AML-193 (cell line): ENCODE measurements at places on chromosomes 3 and 15.
A peak's percentile ranks its signal among the peaks of the same experiment; 100 is the strongest.

DNA sequence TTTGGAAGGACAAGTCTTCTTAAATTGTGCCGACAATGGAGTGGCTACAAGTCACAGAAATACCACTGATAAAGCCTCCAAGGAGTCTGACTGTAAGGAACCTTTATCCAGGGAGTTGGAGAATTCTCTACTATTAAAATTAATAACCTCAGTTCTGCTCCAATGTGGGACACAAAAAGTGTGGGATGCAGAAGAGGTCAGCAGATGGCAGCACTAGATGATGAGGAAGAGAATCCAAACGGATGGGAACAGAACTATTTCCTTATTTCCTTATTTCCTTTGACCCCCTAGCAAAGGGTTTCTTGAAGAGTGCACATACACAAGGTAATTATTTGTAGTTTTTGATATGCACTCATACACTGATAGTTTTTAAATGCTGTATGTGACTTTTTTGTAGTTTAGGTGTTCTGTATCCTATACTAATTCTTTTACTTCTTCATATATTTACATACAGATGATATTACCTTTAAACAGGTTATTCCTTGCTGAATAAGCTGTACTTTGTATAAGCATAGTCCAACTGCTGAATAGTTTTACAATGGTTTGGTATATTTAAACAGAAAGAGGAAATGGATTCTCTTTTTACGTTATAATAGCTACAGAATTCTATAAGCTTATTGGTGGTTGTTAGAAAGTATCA, 25.6 kb upstream of the NLGN1 start:
- peak; percentile 16 for DNase-seq

GRCh38 chr15:98724048-98724447, 75.7 kb downstream of the IGF1R start:
- DNase-seq = no peak

GRCh38 chr15:60928970-60929369, 300.1 kb downstream of the RORA start:
- no peak for DNase-seq

DNA sequence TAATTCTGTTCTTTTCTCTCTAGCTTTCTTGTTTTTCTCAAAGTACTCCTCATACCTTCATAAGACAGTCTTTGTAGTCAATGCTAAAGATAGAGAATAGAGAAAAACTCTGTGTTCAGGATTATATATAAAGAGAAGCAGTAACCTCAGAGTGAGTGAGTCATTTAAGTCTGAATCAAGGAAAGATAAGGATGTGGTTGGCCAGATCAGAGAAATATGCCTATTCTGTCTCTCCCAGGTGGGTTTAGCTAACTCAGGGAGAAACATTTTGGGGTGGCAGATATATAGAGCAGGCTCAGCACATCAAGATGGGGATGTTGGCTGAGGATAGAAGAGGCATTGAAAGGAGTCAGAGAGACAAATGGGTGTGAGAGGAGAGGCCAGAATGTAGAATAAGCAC, 31.4 kb downstream of the GTF2E1 start:
- no peak for DNase-seq

GRCh38 chr3:145892869-145893268, 268.1 kb downstream of the PLOD2 start:
- no peak for DNase-seq

- no peak for DNase-seq
Observed at GRCh38 chr3:180447136-180447535, 154.8 kb upstream of the TTC14 start.

- no peak for DNase-seq
Observed at GRCh38 chr15:50452927-50453326, 28.7 kb downstream of the USP8 start.

GRCh38 chr15:97615114-97615513, 345.4 kb upstream of the ARRDC4 start:
- DNase-seq = no peak

GRCh38 chr15:73752806-73753193, 351 bp downstream of the INSYN1 start:
- no peak for DNase-seq

DNA sequence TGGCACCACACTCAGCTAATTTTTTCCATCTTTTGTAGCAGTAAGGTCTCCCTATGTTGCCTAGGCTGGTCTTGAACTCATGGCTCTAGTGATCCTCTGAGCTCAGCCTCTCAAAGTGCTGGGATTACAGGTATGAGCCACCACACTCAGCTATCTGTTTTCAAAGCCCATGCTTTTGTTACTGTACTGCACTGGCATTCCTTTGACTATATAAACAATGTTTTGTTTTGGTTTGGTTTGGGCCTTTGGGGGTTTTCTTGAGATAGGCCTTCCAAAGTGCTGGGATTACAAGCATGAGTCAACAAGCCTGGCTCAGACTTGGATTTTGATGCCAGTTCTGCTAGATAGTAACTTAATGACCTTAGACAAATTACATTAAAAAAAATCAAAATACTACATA, 89.7 kb upstream of the GK5 start:
- no peak for DNase-seq

DNA sequence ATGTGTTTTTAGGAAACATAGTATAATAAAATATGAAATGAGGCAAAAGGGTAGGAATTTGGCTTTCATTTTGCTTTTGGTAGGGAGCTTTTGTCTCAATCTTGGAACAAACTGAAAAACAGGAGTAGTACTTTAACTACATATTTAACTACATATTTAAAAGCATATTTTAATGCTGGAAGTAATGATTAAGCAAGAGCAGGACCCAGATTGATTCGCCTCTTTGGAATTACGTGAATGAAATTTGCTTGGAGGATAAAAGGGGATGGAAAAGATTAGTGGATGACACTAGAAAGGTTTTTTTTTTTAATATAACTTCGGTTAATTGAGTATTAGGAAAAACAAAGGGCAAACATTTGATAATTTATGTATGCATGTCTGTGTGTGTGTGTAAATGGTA, 11.2 kb upstream of the TMEM212 start:
- DNase-seq = no peak

- DNase-seq = no peak
Observed at GRCh38 chr3:10463533-10464434, 41.6 kb downstream of the ATP2B2 start.

DNA sequence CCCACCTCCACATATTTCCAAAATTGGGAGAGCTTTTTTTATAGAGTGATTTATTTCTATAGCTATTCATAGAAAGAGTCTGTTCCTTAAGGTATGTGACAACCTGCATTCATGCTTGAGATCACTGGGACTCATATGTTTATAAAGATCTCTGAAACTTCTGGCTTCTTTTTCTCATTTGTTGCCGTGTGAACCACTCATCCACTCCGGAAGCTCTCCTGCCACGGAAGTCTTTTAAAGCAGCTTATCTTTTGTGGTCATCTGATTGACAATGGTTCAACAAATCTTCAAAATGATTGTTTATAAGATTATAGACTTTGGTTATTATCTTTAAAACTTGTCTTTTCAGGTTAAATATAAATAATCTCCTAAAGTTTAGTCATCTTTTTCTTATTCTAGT, 260.5 kb downstream of the C3orf38 start:
- no peak for DNase-seq

- DNase-seq = no peak
Observed at GRCh38 chr3:34864011-34864410, 775.3 kb upstream of the ARPP21 start.

- DNase-seq = no peak
Observed at GRCh38 chr3:99602183-99602582, 36.2 kb upstream of the COL8A1 start.

GRCh38 chr15:93432474-93432873, 343.5 kb upstream of the RGMA start:
- no peak for DNase-seq

DNA sequence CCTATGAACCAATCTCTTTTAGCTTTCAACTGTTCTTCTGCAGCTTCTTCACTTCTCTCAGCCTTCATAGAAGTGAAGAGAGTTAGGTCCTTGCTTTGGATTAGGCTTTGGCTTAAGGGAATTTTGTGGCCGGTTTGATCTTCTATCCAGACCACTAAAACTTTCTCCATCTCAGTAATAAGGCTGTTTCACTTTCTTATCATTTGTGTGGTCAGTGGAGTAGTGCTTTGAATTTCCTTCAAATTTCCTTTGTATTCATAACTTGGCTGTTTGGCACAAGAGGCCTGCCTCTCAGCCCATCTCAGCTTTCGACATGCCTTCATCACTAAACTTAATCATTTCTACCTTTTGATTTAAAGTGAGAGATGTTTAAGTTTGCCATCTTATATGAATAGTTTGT, 21.7 kb downstream of the DZIP1L start:
- no peak for DNase-seq

DNA sequence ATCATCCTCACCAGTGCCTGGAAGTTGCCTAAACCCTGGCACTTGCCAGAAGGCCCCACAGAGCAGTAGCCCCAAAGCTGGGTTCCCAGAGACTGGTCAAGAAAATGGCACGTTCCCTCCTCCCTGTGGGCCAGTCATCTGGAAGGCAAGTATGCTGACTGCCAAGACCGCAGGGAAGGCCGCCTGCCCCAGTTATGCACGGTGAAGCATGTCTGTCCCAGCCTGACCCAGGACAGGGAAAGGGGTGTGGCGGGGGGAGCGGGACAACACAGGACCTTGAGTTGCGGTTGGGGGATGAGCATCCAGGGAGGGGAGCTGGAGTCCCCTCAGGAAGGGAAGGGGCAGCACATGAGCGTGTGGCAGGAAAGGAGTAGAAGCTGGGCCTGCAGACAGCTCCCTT, 33.0 kb downstream of the RBPMS2 start:
- DNase-seq = no peak

DNA sequence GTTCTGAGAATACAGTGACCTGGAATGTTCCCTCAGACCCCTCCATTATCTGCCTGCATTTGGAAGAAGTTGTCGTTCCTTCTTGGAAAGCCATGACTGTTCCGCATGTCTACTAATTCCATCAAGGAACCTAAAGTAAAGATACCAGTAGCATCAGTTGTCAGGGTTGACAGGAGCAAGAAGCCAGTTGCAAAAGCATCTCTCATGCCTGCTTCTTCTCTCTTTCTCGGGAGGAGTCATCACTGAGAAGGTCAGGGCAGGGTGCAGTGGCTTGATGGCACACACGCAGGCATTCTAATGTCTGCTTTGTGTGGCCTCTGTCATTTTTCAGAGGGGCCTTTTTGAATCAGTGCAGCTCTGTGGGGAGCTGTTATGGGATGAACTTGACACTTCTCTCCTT, 276.6 kb upstream of the TPM1 start:
- DNase-seq = no peak

- DNase-seq = no peak
Observed at GRCh38 chr3:128607710-128608048, 42.9 kb downstream of the RPN1 start.

DNA sequence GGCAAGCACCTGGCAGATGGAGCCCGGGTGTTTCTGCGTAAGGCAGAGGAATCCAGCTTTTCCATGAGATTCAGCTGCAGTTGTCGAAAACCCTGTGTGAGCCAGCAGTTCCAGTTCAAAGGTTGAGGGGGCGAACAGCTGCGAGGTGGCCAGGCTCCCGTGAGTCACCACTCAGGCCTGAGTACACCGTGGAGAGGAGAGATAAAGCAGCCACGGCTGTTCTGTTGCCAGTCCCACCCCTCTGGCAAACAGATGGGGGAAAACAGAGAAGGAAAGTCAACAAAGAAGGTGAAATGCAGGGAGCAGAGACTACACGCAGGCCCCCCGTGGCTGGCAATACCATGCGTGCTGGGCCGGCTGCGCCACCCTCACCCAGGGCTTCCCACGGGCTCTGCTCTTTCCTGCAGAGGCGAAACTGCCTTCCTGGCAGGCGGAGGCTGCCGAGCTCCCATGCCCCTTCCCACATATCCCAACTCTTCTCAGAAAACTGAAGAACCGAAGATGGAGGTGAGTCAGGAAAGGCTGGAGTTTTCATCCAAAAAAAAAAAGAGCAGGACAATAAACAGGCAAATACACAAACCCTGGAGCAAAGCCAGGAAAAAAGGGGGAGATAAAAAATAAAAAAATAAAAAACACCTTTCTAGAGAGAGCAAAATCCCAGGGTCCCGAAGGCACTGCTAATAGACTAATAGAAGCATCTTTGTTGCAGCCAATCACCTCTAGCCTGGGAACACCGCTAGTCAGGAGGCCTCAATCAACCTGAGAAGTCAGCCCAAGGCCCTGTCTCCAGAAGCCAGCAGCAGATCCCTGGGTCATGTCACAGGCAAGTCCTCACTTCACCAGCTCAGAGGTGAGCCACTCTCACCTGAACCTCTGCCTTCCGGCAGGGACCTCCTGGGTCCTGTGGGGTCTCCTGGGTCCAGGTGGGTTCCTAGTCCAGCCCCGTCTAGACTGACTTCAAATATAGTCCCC, 37.7 kb downstream of the FAM174B start:
- DNase-seq = no peak

DNA sequence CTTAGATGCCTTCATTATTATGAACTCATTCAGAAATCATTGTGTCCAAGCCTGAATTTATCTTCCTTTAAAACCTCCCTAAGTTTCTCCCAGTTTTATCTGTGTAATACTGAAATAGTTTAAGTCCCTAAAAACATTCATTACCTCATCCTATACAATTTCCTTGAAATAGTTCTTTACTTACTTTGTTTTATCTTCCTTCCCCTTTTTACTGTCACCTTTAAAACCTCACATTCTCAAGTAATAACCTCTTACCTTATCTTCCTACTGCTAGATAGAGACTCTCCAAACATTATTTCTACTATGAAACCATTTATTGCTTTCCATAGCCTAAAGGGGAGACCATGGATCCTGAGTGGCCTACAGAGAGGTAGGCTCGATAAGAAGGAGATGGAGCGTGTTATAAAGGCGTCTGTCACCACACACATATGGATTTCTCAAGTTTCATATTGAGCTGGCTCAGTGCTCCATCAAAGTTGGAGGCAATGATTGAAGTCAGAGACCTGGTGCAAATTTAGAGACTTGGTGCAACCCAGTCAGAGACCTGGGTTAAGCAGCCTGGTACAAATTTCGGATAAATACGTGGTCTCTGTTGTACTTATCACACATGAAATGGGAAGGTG, 140.4 kb downstream of the NFKBIZ start:
- DNase-seq = peak; percentile 35

GRCh38 chr15:41629463-41629862, 30.7 kb upstream of the MGA start:
- no peak for DNase-seq
